ENCODE measurements at places on chromosomes 7 and 10.

- no peak for DNase-seq
These were observed 155.0 kb downstream of the BMPER start for GRCh38 chr7:34060196-34060947.

- no peak for DNase-seq
These were observed 22.3 kb downstream of the COX15 start for GRCh38 chr10:99709480-99710229.

GRCh38 chr7:104482362-104483037 lies 154.1 kb downstream of the LHFPL3 start:
- DNase-seq = no peak

DNA sequence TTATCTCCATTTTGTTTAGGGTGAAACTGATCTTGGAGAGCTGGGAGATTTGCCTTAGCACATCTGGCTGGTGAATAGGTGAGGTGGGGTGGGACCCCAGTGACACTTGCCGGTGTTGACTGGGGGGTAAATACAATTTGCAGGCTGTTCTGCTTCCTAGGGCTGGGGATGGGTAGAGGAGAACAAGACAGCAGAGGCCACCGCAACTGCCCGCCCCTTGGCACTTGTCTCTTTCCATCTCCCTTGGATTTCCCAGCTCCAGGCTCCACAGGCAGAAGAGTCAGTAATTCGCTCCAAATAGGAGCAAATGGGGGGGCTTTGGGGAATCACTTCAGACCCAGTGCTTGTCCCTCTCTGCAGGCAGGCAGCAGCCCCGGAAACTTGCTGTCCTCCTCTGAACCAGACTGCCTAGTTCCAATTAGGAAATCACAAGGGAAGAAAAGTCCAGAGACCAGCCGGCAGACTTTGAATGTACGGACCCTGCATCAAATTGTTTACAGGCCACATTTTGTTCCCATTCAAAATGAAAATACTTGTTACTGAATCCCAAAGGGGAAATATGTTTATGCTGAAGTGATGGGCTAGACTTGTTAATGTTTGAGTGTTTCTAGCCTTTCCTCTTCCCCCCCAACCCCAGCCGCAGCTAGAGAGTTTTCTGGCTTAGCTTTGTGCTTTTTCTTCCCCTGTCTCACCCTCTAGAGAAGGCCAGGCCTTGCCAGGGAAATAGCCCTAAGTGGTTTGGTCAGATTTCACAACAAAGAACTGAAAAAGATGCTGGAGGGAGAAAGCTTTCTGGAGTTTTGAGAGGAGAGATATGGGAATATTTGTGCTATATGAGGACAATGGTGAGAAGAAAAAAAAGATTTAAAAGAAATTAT lies 10.0 kb upstream of the INPP5F start:
- no peak for DNase-seq

Data from activated naive CD8-positive, alpha-beta T cell treated with anti-CD3 and anti-CD28 coated beads for 36 hours (primary cell).